ENCODE measurements at places on chromosomes 7 and 10.

DNA sequence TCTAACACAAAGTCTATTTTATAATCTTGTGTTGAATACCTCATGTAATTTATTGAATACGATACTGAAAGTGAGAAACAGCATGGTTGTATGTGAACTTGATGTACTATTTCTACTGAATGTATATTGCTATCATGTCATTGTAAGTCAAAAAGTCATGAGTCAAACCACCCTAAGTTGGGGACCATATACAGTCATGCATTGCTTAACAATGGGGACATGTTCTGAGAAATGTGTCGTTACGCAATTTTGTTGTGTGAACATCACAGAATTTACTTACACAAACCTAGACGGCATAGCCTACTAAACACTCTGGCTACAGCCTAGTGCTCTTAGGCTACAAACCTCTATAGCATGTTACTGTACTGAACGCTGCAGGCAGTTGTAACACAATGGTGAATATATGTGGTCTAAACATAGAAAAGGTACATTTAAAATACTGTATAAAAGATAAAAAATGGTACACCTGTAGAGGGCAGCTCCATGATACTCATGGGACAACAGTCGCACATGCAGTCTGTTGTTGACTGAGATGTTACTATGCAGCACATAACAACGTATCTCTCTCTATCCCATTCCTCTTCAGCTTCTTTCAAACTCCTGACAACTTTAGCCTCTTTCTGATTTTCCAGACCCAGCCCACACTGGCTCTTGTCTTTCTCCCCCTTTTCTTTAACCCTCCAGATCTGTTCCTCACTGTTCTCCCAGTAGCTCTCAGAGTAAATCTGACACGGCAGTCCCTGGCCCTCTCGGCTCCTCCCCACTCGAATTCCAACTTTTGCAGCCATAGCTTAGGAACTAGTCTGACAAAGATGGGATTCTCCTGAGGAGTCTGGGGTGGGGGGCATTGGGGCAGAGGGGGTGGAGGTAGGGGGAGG is 90.1 kb downstream of the SNX10 start:
- no peak for DNase-seq

- DNase-seq = peak; percentile 41
These were observed 980 bp downstream of the ADAM8 start for GRCh38 chr10:133275684-133276092.

DNA sequence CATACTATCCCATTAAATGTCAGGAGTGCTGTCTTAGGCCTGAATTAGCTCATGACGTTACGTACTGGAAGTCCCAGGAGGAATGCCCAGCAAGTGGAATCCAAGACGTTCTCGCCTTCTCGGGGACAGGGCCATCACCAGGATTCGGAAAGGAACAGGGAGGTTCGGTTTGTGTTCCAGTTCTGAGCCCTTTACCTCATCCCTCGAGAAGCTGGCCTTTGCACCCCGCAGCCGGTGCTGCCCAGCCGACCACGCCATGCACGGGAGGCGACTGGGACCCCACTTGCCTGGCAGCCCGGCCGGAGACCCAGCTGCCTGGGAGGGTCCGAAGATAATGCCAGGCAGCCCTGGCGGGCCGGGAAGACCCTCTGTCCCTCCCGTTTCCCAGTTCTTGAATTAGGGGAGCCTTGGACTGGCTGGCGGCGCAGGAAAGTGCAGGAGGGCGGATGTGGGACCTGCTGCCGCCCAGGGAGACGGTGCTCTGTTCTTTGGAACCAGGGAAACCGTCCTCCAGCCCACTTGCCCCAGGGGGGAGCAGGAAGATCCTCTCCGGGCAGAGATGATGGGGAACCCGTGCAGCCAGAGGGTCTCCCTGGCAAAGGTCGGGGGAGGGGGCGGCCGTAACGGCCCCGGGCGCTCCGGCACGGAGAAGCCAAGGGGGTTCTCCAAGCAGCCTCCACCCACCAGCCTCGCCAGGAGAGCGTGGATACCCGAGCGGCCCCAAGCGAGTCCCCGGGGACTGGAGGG is 671 bp upstream of the CHST3 start:
- no peak for DNase-seq

GRCh38 chr10:81817596-81818170 is 57.3 kb upstream of the NRG3 start:
- DNase-seq = no peak

DNA sequence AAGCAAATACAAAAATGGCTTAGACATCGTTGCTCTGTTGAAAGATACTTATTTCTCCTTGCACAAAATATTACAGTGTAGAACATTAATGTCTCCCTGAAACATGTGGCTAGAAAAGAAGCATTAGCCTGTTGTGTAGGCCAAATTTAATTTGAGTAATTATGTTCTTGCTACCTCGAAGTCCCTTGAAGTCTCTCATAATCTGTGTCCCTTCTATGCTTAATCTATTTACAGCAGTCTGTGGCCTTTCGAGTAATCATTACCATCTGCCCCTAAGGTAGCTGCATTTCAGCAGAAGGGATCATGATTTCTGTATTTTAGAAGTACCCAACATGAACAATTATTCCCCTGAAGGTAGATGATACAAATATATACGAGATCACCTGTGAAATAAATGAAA is 615.2 kb downstream of the GRM8 start:
- no peak for DNase-seq
